ENCODE measurements at places on chromosomes 4 and X.

DNA sequence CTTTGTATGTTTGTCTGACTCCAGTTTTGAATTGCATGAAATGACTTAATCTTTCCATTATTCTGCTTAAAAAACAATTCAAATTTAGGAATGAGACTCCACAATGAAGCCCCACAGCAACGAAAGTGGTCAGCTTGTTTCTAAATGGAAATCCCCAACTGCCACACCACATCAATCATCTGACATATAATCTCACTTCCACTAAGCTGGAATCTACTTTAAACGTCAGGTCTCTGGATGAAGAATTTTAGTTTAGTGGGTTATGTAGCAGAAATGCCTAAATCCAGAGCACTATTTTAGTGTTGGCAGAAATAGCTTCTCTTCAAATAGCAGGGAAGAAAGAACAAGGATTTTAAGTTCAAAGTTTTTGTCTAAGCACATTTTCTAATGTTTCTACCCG is 1.7 kb upstream of the BMP2K start:
- DNase-seq: no peak

- no peak for DNase-seq
Observed at GRCh38 chr4:185470501-185471195, 885 bp downstream of the CCDC110 start.

DNA sequence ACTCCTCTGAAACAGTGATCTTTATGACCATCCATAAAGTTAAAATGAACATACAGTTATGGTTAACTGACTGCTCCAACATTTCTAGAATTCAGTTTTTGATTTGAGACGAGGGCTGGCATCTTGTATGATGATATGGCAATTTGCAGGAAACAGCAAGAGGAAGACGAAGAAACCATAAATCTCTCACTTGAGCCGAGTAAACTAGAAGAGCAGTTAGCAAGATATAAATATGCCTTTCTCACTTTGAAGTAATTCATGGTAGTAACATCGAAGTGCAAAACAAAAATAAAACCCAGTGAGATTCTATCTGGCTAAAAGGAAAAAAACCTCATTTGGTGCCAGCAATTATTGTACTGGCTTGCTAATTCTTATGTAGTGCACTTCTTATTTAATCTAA is 139.0 kb upstream of the SPRY1 start:
- DNase-seq: no peak

GRCh38 chrX:69961365-69962072 is 88.2 kb downstream of the AWAT2 start:
- DNase-seq: no peak

GRCh38 chr4:74540193-74540592 is 95.3 kb downstream of the AREG start:
- DNase-seq: no peak

DNA sequence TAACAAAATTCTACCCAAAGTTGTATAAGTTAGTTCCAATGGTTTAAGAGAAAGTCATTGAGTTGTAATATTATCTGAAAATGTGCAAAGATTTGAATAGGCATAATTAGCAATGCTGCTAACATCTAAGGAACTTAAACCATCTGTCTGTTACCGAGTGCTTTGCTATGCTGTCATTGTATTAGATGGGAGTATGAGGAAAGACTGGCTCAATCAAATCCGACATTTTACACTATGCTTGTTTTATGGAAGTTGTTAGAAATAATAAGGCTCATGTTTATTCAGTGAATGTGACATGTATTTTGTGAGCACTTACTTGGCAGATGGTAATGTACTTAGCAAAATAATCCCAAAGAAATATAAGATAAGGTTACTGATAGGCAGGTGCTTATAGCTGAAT is 1715.1 kb downstream of the PCDH7 start:
- no peak for DNase-seq

- no peak for DNase-seq
Observed at GRCh38 chr4:153755186-153755585, 4.6 kb downstream of the RNF175 start.

DNA sequence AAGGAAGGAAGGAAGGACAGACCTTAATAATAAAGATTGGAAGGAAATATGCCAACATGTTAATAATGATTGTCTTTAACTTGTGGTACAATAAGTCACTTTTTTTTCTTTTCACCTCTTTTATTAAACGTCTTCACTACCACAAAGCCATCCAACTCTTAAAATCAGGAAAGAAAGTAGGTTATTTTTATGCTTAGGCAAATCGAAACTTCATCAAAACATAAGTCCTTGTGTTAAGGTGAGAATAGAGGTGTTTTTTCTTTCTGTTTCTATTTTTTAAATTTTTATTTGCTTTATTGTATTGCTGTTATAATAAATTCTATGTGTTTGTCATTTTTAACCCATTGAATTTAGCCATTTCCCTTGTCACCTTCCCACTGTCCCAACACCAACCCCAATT is 26.5 kb downstream of the BLOC1S4 start:
- no peak for DNase-seq

GRCh38 chr4:15163284-15163645 is 161.0 kb downstream of the CPEB2 start:
- no peak for DNase-seq

All from stimulated activated CD4-positive, alpha-beta T cell treated with anti-CD3 and anti-CD28 coated beads, TNF-alpha, amount 100 ng/mL, for 1 hour (primary cell).